ENCODE measurements at places on chromosomes 4 and X. TPM values are rescaled to one million over a fixed set of nuclear protein-coding genes. Genes with fewer than 3 reads are reported as not detected.

DNA sequence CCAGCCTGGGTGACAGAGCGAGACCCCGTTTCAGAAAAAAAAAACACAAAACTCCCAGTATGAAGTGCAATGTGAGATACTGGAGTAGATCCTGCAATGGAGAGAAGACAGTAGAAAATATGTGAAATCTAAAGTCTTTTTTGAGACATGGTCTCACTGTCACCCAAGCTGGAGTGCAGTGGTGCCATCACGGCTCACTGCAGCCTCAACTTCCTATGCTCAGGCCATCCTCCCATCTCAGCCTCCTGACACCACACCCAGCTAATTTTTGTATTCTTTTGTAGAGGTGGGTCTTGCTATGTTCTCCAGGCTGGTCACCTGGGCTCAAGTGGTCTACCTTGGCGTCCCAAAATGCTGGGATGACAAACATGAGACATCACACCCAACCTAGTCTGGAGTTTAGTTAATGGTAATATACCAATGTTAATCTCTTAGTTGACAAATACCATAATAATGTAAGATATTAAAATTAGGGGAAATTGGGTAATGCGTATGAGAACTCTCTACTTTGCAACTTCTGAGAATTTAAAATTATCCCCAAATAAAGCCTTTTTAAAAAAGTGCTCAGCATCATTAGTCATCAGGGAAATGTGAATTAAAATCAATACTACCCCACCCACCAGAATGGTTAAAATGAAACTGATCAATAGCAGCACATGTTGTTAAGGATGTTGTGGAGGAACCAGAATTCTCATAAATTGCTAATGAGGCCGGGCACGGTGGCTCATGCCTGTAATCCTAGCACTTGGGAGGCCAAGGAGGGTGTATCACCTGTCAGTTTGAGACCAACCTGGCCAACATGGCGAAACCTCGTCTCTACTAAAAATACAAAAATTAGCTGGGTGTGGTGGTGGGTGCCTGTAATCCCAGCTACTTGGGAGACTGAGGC is 15.0 kb downstream of the RBMX start:
- no peak for DNase-seq
- no peak overlapping the region for H3K4me3 ChIP-seq
- H3K4me1 ChIP-seq, result no peaks in the 10 kb centered on the region
- no peaks in the 10 kb centered on the region for H3K27me3 ChIP-seq
- no peak overlapping the region for H3K27ac ChIP-seq

PAGE1 gene
- not detected for polyA plus RNA-seq

DNA sequence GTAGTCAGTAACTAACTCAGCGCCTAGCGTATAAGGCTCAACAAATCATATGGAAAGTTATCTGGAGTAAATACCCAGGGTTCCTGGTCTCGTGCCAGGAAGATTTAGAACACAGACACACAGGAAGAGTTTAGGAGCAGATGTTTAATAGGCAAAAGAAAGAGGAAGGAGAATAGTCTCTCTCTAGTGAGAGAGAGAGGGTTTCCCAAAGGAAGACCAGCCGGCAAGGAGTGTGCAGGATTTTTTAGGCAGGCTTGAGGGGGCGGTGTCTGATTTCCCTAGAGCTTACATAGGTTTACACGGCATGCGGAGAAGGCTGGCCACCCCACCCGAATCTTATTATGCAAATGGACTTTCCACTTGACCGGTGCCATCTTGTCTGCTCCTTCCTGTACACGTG is 284.0 kb upstream of the FRG1 start:
- no peaks in the 10 kb centered on the region for H3K4me1 ChIP-seq
- no peak for DNase-seq
- no peak overlapping the region for H3K4me3 ChIP-seq
- H3K27ac ChIP-seq, result no peak overlapping the region
- H3K36me3 ChIP-seq, result no peaks in the 10 kb centered on the region
- H3K27me3 ChIP-seq, result no peaks in the 10 kb centered on the region

DNA sequence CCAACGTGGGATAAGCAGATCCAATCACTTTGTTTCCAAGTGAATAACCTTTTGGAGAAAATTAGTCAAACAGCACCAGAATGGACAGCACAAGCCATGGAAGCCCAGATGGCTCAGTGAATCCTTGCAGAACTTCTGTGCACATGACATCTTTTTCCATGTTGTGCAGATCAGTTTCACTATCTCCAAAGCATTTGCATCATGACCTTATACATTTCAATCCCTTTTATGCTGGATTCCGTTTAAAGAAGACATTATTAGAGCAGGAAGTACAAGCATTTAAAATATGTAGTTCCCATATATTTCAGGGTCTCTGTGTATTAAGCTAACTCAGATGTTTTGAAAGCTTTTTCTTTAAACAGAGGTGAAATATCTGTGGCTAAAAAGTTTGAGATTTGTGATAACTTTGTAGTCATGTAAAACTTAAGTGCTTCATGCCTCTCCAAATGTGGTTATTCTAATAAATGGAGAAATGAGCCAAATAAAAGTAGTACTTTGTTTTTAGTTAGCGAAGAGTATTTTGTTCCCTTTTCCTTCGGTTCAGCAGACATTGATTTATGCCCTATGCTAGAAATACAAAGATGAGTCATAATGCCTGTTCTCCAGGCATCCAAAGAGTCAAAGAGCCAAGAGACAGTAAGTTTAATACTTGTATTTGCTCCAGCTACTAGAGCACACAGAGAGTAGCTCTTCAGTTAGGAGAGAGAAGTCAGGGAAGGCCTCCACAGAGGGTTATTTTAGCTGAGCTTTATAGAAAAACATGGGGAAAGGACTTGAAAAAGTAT is 39.0 kb downstream of the PLAC8 start:
- H3K27me3 ChIP-seq, result no peaks in the 10 kb centered on the region
- no peak overlapping the region for H3K27ac ChIP-seq
- peaks cover 11% of the 10 kb centered on the region for H3K4me1 ChIP-seq

MAGEE2 gene
- polyA plus RNA-seq, result not detected

Measured in keratinocyte (primary cell).